ENCODE measurements at places on chromosomes 6 and 20.

- no peak for DNase-seq
These were observed 429.0 kb downstream of the PREX1 start for GRCh38 chr20:48398506-48399449.

DNA sequence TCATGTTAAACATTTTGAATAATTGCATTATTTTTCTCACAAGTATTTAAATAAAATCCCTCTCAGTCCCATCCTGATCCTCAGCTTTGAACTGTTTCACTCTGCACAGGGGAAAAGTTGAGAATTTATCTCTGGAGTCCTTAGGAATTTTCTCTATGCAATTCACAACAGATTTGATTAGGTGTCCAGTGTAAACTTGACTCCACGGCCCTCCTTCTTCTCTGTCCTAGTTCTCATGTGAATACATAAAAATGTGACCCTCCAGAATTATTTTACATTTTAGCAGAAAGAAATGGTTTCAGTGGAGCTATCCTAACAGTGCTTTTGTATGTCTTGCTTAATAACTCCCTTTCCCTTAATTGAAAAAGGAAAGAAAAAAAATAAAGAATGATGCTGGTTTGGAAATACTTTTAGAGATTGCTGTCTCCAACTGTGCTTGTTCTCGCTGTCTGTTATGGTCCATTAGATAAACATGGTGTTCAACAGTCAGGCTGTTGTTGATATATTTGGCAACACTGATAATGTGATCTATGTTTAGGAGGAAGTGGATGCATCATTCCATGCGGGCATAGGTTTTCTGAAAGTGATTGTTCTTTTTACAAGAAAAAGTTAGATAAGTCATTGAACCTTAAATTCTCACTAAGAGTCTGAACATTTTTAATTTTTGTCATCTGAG lies 599.4 kb upstream of the CITED2 start:
- DNase-seq = no peak

DNA sequence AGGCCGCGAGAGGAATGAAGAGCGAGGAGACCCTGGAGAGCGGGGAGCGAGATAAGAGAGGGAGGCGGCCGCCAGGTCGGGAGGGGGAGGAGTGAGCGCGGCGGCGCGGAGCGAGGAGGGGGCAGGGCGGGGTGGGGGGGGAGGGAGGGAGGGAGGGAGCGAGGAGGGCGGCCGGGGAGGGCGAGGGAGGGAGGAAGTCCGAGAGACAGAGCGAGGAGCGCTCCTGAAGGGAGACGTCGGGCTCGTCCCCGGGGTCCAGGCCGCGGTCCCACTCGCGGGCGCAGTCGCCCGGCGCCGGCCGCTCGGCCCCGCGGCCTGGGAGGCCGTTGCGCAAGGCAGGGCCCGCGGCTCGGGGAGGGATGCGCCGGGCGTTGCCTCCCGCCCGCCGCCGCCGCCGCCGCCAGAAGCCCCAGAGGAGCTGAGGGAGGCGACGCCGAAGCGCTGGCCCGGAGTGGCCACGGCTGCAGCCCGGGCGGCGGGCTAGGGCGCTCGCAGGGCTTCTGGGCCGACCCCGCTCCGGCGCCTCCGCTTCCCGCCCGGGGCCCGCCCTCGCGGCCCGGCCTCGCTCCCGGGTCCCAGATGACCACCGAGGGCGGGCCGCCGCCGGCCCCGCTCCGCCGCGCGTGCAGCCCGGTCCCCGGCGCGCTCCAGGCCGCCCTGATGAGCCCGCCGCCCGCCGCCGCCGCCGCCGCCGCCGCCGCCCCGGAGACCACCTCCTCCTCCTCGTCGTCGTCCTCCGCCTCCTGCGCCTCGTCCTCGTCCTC lies at the start of gene FOXF2:
Gene FOXF2 (plus strand): TSS at position 208 of the 764 bp plus-strand sequence. CDS start 372 bp downstream, at position 580.
- peak; percentile 87 for DNase-seq

DNA sequence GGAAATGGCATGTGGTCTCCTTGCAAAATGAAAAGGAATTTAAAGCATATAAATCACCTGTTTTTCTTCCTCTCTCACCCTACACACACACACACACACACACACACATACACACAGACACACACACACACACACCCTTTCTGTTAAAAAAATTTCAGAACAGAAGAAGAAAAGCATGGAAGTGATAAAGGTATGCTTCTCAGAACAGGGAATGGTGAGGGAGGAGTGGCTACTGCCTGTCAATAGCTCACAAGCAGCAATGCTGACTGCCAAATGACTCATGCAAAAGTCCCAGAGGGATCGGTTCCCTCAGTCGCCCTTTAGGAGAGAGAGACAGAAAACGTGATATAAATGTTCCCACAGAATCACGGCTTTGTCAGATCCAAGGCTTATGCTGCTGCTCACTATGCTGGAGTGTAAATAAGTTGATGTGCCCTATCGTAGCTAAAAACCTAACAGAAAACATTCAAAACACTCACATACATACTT lies 102.6 kb downstream of the IBTK start:
- peak; percentile 68 for DNase-seq

- DNase-seq = no peak
These were observed 13.0 kb downstream of the MOXD1 start for GRCh38 chr6:132388291-132388690.

DNA sequence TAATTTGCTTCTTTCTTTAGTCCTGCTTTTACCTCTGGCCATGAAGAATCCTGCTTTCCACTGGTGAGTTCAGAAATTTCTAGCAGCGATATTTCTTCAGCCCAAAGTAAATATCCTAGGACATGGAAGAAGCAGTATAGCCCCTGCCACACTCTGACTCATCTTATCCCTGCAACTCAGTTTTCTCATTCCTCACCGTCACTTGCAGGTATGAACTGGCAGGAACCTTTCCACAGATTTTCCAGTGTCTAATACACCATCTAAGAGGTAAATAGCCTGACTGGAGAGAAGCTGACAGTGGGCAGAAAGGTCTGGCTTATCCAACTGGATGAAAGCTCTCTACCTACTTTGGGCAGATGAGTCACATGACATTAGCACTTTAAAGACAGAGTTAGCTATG lies 816.7 kb upstream of the FLRT3 start:
- no peak for DNase-seq

- DNase-seq = no peak
These were observed 414.3 kb downstream of the CDKAL1 start for GRCh38 chr6:20948556-20948955.

DNA sequence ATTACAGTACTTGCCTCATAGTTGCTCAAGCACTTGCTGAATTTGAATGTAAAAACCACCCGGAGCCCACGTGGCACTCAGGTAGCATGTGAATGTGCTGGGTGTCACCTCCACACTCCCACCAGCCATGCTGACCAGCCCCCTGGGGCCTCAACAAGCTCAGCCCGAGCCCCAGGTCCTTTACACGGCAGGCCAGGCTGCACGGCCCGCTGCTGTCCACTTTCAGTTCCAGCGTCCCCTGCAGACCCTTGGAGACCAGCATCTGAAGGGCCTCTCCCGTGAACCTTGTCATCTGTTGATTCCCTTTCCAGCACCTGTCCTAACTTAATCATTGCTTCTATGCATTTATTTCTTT lies 33.3 kb upstream of the ZBP1 start:
- no peak for DNase-seq

DNA sequence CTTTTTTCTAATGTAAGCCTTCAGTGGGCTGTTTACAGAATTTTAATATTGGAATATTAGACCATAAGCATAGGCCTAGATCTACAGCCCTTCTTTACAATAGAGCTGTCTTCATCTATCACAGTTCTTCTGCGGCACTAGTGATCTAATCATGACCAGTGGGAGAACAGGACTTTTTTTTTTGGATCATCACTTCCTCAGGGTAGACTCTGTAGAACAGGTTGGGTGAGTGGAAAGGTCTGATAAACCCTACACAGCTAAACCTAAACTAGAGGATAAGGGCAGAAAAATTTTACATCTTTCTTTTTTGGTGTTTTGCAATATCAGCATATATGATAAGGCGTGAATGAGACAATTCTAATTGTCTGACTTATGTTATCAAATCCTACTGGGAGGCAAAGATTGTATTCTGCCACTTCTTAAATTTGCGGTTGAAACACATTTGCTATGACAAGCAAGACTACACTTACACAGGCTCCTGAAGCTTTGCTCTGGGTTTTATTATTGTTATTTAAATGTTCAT lies 52.2 kb downstream of the GOPC start:
- DNase-seq = no peak

- DNase-seq = no peak
These were observed 288.6 kb downstream of the PRKN start for GRCh38 chr6:162438980-162439379.

GRCh38 chr6:45896783-45897441 lies 118.7 kb downstream of the CLIC5 start:
- peak; percentile 60 for DNase-seq

- DNase-seq = no peak
These were observed 72.2 kb upstream of the GFRAL start for GRCh38 chr6:55255113-55255512.

- DNase-seq = no peak
These were observed 89.2 kb upstream of the BCLAF1 start for GRCh38 chr6:136378888-136379287.

- no peak for DNase-seq
These were observed 151.1 kb upstream of the HCRTR2 start for GRCh38 chr6:55023230-55023629.

DNA sequence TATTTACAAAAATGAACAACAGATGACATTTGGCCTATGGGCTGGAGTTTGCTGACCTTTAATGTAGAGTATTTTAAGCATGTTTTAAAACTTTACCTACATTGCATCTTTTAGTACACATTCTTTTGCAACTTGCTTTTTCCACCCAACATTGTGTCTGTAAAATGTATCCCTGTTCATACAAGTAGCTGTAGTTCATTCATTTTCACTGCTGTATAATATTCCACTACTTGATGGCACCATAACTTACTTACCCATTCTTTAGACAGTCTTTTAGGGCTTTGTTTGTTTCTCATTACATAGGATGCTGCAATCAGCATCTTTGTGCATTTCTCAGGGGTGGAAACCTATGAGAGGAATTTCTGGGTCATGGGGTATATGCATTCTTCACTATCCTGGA lies 115.1 kb downstream of the EYA2 start:
- no peak for DNase-seq

- DNase-seq = no peak
These were observed 1.1 kb upstream of the SLC2A10 start for GRCh38 chr20:46708172-46708860.

GRCh38 chr20:35065181-35065580 lies 27.4 kb downstream of the TRPC4AP start:
- DNase-seq = no peak

GRCh38 chr6:93550551-93551276 lies 131.4 kb upstream of the EPHA7 start:
- DNase-seq = no peak

GRCh38 chr6:32116674-32117073 lies 7.5 kb upstream of the TNXB start:
- DNase-seq = no peak

- no peak for DNase-seq
These were observed 212.7 kb downstream of the COL12A1 start for GRCh38 chr6:74993136-74993535.

- DNase-seq = no peak
These were observed 28.7 kb downstream of the MOCS1 start for GRCh38 chr6:39905640-39905975.

- DNase-seq = no peak
These were observed 98.5 kb downstream of the SSR1 start for GRCh38 chr6:7214468-7214867.

GRCh38 chr6:158633127-158633526 lies 11.4 kb downstream of the DYNLT1 start:
- no peak for DNase-seq

- DNase-seq = no peak
These were observed 258.7 kb downstream of the TAF4 start for GRCh38 chr20:61806995-61807394.

GRCh38 chr20:31569163-31570020 lies 35.7 kb upstream of the ID1 start:
- DNase-seq = peak; percentile 69

GRCh38 chr20:10322073-10323012 lies 103.7 kb downstream of the SNAP25 start:
- no peak for DNase-seq

- DNase-seq = no peak
These were observed 512.5 kb downstream of the BCKDHB start for GRCh38 chr6:80618953-80619352.

GRCh38 chr6:131382631-131383030 lies 190.4 kb upstream of the ARG1 start:
- DNase-seq = no peak

GRCh38 chr6:72950114-72950860 lies 275.0 kb downstream of the KHDC1L start:
- DNase-seq = peak; percentile 70

- DNase-seq = no peak
These were observed 7.0 kb downstream of the BEND3 start for GRCh38 chr6:107108201-107108890.

DNA sequence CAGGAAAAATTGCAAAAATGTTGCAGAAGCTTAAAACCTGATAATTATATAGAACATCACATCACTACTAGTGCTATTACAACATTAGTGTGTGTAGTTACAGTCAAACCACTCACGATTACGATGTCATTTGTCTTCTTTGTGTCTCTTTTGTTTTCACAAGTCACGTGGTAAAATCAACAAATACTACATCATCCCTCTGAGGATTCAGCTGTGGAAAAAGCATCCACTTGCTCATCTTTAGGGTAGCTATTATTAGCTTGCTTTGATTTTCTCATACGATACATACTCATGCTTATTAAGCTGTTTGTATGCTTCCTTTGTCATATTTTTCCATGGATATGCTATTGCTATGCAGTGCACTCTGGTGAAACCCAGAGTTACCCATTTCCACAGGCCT lies 22.2 kb upstream of the ATXN1 start:
- DNase-seq = no peak

- DNase-seq = no peak
These were observed 545.8 kb upstream of the CITED2 start for GRCh38 chr6:139920027-139920775.

GRCh38 chr6:109104512-109104911 lies 9.2 kb downstream of the CEP57L1 start:
- DNase-seq = no peak

GRCh38 chr20:39699166-39699725 lies 737.1 kb downstream of the DHX35 start:
- no peak for DNase-seq

- DNase-seq = no peak
These were observed 169.4 kb downstream of the ZDHHC14 start for GRCh38 chr6:157550114-157550989.

- DNase-seq = no peak
These were observed 149.1 kb downstream of the ZNF217 start for GRCh38 chr20:53444401-53445149.

- no peak for DNase-seq
These were observed 8.6 kb downstream of the ZNF292 start for GRCh38 chr6:87164004-87164403.

DNA sequence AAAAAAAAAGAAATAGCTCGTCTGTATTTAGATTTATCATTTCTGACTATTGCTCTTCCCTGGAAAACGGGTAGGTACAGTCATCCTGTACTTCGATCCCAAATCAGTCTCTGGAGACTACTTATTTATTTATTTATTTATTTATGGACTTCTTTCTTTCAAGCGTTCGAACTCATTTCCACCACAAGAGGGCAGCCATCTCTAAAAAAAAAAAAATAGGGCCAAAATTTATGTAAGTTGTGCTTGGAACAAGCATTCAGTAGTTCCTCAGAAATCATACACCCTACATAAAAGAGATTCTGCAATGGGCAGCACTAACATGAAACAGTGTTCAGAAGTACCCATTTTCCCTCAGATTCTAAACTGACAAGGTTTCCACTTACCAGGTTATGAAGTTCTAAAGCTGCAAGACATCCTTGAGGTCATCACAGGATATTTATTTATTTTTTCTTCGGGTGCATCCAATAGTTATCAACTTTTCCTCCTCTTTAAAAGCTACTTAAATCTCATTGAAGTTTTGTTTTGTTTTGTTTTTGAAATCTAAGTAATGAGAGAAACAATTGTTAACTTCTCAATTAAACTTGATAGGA lies 1.9 kb upstream of the BMP2 start:
- DNase-seq = peak; percentile 50

All from GM03348 (cell line).